MCF 10A (cell line): ENCODE measurements at places on chromosomes 12 and 14.
A peak's percentile ranks its signal among the peaks of the same experiment; 100 is the strongest.

DNA sequence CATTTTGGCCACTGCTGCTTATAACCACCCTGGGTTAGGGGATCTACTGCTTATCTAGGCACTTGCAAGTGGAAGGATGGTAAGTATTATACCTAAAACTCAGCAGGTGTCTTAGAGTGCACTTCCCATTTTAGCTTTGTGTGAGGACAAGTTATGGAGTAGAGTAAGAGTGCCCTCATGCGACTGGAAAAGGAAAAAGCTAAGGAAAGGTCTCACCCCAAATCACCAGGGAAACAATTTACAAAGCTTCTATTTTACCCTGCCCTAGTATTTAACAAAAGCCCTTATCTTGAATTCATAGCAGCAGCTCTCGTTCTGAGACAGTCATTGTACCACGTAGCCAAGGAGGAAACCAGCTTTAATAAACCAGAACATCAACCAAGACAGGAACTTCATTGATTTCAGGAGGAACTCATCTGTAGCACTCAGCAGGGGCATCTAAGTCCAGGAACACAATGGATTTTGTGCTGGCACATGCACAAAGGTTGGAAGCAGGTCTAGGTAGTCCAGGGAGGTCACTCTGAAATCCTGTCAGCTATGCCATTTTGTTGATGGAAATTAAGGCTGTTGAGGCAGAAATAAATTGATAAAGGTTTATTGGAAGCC lies 2.9 kb downstream of the RDH12 start:
- peak; percentile 70 for DNase-seq

DNA sequence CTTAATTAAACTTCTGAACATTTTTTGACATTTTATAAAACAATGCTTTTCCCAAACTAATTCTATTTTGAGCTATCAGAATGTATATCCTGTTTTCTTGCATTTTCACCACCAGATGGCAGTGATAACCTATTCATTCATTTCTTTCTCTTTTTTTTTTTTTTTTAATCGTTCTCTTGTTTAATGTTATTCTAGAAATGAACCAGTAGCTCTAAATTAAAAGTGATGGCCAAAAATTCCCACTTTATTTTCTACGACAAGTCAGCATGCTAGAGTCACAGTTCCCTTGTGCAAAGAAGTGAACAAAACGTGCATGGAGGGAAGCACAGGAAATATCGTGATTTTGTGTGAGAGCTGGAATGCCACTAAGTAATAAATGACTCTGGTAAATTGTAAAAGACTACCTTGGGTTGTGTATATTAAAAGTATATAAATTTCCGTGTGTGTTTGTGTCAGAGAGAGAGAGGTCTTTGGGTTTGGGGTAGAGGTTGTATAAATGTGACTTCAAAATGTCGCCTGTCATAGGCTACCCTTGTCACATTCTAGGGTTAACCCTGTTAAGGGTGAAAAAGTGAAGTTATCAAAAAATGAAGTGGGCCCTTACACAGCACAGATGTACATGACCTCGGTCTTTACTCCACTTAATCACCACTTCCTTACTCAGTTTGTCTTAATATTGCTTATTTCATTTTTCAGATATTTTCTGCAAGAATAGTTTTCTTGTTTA lies 40.4 kb upstream of the LDHB start:
- DNase-seq, result peak; percentile 52

DNA sequence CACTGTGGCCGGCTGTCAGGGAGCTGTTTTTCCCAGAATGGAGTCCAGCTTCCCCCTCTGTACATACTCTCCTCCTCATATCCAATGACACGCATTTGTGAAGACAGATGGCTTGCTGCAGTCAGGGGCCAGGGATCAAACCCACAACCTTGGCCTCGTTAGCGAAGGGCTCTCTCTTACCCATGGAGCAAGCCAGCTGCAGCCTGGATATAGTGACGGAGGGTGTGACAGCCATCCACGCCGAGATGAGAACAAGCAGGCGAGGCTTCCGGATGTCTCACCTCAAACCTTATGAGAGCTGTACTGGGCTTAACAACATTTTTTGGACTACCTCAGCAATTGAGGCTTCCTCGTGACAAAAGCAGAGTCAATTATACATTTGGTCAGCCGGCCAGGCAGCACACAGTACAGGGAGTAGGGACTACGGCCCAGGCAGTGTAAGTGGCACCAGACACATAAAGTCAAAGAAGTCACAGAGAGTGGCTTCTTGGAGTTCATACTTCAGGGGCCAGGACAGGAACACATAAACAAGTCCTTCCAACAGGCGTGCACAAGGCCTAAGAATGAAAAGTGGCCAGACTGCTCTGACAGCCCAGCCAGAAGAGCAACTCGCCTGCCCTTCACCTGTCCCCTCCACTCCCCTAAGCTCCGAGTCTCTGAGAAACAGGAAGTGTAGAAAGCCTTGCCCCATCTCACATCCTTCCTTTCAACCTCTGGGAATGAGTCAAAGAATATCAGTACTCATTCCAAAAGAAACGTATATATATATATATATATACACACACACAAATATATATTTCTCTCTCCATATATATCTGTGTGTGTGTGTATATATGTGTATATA lies 115.1 kb downstream of the TTC7B start:
- DNase-seq, result no peak

DNA sequence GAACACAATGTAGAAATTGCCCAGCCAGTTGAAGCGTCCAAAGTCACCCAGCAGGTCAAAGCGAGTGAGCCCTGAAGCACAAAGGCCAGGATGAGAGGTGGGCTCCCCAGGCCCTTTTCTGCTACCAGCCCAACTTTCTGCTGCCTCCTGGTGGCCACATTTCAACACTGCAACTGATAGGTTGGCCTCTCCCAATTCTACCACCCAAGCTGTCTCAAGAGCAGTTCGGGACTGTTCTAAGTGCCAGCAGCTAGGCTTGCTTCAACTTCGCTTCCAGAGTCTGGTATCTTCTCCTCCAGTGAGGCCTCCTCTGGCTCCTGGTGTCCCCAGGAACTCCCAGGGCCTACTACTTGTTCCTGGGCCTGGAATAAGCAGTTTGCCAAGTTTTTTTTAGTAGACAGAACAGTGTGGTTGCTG lies 3.4 kb upstream of the DHH start:
- DNase-seq, result peak; percentile 61

DNA sequence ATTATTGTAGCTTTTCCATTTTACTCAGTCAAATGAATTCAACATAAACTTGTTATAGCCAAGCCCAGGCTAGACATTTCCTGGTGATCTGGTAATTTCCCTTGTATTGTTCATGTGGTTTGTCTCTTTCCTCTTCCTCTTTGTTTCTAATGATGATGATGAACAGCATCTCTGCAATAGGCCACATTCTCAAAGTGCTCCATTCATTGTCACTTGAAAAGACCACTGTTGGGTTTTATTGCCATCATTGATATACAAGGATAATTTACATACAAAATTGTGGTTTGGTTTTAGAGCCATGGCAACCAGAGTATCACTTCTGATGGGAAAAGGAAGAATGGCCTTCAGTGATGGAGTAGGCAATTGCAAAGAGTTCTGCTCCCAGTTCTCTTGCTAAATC lies 379.3 kb downstream of the RGS6 start:
- no peak for DNase-seq

GRCh38 chr14:53790731-53791500 lies 165.7 kb downstream of the BMP4 start:
- DNase-seq, result no peak

DNA sequence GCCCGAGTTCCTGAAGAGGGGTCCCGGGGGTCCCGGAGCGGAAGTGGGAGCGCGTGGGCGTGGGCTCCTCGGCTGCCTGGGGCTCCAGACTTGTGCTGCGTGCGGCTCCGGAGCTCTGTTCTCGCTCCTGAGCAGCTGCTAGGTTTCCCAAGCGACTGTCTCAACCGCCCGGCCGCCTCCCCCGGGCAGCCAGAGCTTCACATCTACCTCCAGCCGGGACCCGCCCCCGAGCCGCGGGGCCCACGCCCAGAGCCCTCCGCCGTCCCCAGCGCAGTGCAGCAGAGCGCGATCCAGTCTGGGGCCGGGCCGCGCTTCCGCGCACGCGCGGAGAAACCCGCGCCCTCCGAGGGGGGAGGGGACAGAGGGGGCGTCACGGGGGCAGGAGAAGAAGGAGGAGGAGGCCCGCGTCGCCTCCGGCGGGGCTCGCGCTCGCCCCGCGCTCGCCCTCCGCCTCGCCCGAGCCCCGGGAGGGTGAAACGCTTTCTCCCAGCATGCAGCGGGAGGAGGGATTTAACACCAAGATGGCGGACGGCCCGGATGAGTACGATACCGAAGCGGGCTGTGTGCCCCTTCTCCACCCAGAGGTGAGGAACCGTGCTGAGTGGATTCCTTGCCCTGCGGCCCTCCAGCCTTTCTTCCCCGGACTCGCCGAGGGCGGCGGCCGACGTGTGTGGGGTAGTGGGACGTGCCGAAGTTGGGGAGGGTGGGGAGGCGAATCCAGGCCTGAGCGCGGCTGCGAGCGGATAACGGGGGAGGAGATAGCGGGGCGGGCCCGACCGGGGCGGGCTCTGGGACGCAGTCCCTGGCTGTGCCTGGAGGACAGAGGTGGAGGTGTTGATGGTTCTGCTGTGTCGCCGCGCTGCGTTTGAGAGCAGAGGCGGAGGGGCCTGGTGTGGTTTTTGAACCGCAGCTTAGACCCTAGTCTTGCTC lies at the start of gene ZDHHC17:
TSS of gene ZDHHC17 (plus strand) at position 370 of the 930 bp plus-strand sequence. CDS start at position 492, 122 bp downstream.
- peak; percentile 90 for DNase-seq

- no peak for DNase-seq
Measured at GRCh38 chr12:47852096-47852571, 32.4 kb upstream of the HDAC7 start.

DNA sequence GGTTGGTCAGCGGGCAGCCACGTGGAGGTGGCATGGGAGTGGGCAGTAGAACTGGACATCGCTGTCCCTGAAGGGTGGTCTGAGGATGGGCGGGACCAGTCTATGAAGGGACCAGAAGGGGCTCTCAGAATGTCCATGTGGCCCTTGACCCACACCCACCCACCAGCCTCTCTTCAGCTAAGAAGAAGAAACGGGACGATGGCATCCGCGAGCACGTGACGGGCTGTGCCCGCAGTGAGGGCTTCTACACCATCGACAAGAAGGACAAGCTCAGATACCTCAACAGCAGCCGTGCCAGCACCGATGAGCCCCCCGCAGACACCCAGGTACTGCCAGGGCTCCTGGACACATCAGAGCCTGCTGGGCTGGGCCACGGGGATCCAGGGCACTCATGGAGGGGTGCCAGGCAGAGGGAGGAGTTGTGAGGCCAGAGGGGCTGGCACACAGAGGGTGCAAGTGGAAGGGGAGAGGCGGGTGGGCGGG lies 21.3 kb downstream of the SETD1B start:
- no peak for DNase-seq

- DNase-seq, result no peak
Measured at GRCh38 chr12:11727133-11727664, 77.7 kb downstream of the ETV6 start.

GRCh38 chr12:125151284-125151683 lies 86.0 kb downstream of the AACS start:
- DNase-seq, result no peak

DNA sequence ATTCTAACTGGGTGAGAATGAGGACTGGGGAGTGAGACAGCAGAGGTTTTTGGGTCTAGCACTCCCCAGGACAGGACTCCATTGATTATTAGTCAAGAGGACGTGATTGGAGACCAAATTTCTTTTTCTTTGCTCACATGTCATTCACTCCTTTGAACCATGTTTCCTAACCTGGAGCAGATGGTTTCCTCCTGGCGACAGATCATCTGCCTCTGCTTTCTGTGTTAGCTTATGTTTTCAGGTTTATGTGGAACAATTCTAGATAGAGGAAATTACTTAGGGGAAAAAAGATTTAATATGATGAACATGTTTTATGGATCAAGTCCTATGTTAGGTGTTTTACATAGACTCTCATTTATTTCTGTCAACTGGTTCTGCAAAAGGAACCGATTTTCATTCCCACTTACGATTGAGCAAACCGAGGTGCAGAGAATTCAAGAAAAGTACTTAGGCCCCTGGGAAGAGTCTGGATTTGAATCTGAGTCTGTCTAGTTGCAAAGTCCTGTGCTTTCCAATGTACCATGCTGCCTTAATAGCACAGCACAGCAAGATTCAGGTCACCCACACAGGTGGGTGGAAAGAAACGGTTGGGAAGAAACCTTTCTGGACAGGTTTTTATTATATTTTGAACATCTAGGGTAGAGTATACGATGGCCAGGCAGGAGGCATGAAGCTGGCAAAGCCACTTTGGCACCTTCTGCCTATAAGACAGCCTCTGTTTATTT lies 30.8 kb downstream of the SMOC1 start:
- no peak for DNase-seq

DNA sequence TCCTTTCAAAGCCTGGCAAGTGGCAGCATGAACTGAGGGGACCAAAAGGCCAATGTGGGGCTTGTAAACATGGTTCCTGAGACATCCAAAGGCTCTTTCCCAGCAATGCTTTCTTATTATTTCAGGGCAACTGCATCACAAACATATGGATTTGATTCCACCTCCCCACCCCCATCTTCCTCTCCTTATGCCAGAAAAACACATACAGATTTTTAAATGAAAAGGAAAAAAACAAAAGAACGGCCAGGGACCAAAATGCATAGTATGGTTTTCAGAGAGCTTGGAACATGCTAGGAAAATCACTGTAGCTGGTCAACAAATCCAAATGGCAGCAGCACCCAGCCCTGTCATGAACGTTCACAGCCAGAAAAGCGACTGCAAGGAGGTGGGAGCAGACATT lies 167.6 kb downstream of the ANO2 start:
- no peak for DNase-seq

DNA sequence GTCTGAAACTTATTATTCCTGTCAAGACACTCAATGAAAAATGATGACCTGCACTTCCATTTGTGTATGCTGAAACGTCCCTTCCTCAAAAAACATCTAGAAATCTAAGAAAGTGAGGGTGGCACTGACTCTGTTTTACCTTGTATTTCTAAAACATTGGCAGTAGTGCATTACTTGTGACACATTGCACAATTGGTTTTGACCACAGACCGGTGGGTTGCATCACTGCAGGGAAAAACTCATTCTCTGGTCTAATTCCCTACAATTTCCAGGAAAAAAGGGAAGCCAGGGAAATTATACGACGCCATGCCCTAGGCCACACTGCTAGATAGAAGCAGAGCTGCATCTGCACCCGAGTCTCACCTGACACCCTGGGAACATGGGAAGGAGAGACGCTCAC lies 156.7 kb downstream of the NTF3 start:
- DNase-seq, result peak; percentile 3

DNA sequence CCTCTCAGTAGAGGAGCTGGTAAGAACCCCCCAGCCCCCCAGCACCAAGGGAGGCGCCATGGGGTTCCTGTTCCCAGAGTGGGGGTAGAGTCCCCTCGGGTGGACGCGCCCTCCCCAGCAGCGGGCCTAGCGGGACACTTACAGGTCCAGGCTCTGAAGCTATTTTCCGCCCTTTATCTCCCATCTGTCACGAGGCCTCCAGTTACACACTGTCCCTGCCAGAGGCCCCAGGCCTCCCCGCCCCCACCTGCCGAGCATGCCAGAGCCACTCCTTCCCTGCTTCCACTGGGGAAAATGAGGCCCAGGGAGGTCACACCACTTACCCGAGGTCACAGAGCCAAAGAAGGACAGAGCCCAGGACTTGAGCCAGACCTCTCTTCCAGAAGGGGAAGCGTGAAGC lies 3.1 kb downstream of the C14orf180 start:
- no peak for DNase-seq

- no peak for DNase-seq
Measured at GRCh38 chr12:48933664-48934311, 8.5 kb upstream of the FKBP11 start.

- DNase-seq, result no peak
Measured at GRCh38 chr14:76954394-76955190, 73.9 kb downstream of the IRF2BPL start.
